Stimulated activated CD4-positive, alpha-beta T cell treated with anti-CD3 and anti-CD28 coated beads, Interleukin-4, amount 100 ng/mL, for 1 hour (primary cell): ENCODE measurements at places on chromosomes 1 and 21.

GRCh38 chr1:59346429-59346828, 49.5 kb downstream of the FGGY start:
- DNase-seq: no peak

GRCh38 chr21:44865561-44866280, 7.8 kb downstream of the PTTG1IP start:
- DNase-seq: no peak

DNA sequence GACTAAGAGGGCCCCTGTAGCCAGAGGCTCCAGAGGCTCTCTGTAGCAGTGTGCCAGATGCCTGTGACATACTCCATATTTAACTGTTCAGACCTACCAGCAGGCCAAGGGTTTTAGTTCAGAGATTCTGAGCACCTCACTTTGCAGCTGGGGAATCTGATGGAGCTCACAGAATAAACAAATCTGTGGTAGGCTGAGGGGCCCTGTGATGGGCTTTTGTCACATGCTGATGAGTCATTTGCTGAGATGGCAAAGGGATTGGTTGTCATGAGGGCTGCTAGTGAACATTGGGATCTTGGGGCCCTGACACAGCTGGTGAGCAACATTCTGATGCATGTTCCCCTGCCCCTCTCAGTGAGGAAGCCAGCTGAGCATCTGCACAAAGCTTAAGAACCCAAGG, 482.2 kb downstream of the CAMTA1 start:
- no peak for DNase-seq

DNA sequence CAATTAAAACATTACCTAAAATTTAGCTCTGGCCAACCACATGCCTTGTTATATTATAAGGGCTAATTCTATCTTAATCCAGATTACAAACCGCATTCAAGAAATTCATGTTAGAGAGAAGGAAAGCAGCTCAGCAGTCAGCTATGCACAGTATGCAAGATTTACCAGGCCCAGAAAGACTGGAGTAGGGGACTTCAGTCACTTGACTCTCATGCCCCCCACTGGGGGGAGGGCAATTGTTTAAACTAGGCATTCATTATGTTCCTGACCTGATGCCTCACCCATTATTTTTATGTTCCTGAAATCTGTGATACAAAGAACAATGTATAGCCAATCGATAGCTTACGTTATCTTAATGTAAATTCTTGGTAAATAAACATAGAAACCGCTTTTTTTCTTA, 96.9 kb downstream of the ZNF644 start:
- DNase-seq: no peak

- DNase-seq: peak; percentile 81
These were observed 61.8 kb upstream of the NBL1 start for GRCh38 chr1:19582318-19582717.

GRCh38 chr1:113422315-113423068, 32.2 kb downstream of the MAGI3 start:
- no peak for DNase-seq

DNA sequence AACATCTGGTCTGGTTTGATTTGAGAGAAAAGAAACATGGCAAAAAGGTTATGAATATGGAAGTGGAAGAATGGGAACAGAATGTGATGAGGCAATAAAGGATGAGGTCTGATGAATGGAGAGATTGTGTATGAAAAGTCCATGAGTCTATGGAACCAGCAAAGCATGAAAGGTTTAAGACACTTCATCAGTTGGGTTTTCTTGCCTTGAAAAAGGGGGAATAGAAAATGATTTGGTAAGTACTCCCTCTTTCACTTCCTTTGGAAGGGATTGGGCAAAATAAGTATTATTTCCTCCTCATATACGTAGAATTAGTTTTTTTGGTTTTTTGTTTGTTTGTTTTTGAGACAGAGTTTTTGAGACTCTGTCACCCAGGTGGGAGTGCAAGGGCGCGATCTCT, 155.8 kb downstream of the TRIM33 start:
- no peak for DNase-seq

GRCh38 chr21:37060296-37060695, 12.6 kb downstream of the PIGP start:
- no peak for DNase-seq

DNA sequence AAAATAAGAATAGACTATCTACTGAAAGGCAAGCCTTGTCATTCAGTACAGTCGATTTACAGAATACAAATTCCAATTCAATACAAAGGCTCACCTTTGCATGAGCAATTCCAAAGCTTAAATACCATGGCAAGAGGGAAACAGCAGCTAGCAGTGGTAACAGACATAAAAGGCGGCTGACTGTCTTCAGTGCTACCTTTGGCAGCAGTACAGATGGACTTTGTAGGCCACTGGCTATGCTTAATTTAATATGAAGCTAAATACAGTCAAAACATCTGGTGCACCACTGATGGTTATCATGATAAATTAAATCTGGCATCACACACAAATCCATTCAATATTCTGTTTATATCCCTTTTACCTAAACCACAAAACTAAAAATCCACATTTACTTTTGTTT, 62.4 kb downstream of the RERE start:
- DNase-seq: no peak

DNA sequence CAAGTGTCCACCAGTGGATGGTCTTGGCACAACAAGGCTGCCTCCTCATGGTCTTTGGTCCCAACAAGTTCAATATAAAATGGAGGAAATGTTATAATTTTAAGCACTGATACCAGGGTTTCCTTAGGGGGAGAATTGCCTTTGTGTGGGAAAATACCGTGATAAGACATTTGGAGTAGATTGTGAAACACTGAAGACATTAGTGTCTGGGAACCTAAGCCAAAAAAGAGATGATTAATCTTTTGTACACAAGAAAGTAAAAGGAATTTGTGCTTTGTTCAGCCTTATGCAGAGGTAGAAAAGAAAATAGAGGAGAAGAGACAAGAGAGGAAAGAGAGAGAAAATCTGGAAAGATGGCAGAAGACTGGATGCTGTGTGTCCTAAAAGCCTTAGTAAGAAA, 36.1 kb downstream of the ST6GALNAC3 start:
- no peak for DNase-seq

- no peak for DNase-seq
These were observed 35.1 kb downstream of the PROX1 start for GRCh38 chr1:214022810-214023425.

GRCh38 chr1:65175171-65176055, 27.4 kb downstream of the AK4 start:
- DNase-seq: no peak

- DNase-seq: no peak
These were observed 28.4 kb downstream of the URB1 start for GRCh38 chr21:32364387-32364786.

- DNase-seq: no peak
These were observed 9.5 kb upstream of the CLIC4 start for GRCh38 chr1:24735509-24736375.

- no peak for DNase-seq
These were observed 103.2 kb upstream of the ZNF644 start for GRCh38 chr1:91124989-91125417.

GRCh38 chr1:67570486-67571143, 114.4 kb upstream of the GADD45A start:
- no peak for DNase-seq

DNA sequence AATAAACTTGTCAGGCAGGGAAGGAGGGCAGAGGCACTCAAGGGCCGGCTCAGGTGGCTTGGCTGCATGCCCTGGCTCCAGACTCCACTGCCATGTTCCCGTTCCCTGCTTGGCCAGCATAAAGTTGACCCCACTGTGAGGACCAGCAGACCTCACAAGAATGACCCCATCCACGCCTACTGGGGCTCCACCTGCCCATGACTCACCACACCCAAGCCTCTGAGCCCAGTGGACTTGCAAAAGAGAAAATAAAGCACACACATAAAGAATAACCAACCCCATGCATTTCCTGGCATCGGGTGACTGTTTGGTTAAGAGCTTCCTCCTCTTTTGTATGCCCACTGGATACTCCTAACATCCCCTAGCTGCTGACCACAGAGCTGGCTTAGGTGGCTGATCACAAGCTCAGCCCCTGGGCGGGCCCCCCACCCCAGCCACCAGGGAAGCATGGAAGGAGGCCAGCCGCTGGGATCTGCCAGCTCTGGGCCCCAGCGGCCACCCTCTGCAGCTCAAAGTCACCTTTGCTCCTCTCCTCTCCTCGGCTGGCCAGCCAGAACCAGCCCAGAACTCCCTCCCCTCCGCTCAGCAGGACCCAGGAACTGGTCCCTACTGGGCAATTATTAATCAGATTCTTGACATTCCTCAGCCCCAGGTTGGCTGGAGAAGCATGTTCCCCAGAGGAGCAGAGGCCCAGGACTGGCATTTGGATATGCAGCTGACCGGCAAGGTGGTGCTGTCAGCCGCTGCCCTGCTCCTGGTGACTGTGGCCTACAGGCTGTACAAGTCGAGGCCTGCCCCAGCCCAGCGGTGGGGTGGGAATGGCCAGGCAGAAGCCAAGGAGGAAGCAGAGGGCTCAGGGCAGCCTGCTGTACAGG, at the start of gene KLHDC7A:
KLHDC7A (plus strand) TSS at position 616 of the 875 bp plus-strand sequence; CDS start at position 668, 52 bp downstream.
- no peak for DNase-seq

- DNase-seq: no peak
These were observed 14.3 kb downstream of the RRP15 start for GRCh38 chr1:218299416-218299815.

GRCh38 chr1:218717575-218717974, 372.4 kb downstream of the TGFB2 start:
- DNase-seq: no peak

GRCh38 chr1:154263465-154264332, 8.7 kb upstream of the HAX1 start:
- DNase-seq: no peak

DNA sequence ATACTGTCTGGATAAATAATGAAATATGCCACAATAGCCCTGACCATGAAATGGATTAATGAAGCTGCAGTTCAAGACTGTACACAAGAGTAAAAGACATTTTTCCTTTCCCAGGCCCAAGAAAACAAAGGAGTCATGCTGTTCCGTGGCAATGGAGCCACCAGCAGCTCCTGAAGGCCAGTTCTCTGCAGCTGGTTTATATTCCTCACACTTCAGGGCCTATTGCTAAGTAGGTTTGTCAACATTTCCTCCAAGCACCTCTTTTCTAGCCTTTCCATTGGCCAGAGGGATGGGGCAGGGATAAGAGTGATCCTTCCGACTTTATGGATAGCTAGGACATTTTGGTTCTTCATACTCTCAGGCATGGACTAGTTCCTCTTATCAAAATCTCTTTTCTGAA, 24.2 kb upstream of the RGL1 start:
- DNase-seq: no peak

DNA sequence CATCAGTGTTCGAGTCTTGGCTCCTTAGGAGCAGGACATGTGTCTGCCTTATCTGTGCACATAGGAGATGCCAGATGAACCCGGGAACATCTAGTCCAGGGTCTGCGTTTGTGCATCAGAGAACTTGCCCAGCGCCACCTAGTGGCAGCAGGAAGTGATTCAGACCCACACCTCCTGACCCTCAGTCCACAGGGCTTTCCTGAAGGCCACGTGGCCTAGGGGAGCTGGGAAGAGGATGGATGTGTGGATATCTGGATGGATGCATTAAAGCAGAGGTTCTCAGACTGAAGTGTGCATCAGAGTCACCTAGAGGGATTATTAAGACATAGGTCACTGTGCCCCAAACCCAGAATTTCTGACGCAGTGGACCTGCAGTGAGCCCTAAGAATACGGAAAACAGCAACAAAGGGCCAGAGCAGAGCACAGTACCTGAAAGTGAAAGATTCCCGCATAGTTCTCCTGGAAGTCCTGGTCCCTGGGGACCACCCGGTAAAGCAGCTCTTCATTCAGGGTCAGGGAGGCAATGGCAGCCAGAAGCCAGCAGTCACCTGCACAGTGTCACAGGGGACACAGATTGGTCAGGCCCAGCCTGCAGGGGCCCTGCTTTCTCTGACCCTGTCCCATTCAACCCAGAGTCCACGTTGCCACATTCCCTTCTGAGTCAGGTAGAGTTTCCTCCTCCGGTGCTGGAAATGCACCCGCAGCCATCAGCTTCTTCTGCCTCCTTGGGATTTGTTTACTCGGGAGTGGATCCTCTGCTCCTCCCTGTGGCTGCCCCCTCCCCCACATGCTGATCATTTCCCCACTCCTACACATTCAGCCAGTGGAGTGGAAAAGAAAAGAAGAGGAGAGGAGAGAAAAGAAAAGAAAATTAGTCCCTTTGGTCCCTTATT, 37.0 kb downstream of the CAPN8 start:
- DNase-seq: peak; percentile 50

- no peak for DNase-seq
These were observed 7.6 kb upstream of the EIF4G3 start for GRCh38 chr1:21184276-21184675.

DNA sequence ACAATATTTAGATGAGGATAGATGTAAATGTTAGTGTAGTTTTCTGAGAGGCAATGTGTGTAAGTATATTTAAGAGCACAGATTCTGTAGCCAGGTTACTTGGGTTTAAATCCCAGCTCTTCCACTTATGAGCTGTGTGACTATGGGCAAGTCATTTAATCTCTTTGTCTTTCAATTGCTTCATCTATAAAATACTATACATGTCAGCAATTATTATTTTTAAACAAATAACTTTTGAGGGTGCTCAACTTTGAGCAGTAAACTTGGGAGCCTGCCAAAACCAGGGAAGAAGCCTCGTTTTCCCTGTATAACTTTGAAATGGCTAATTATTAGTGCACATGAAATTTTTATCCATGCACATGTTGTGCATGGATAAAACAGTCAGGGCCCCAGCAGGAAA, 222.8 kb downstream of the FOXD2 start:
- DNase-seq: no peak

DNA sequence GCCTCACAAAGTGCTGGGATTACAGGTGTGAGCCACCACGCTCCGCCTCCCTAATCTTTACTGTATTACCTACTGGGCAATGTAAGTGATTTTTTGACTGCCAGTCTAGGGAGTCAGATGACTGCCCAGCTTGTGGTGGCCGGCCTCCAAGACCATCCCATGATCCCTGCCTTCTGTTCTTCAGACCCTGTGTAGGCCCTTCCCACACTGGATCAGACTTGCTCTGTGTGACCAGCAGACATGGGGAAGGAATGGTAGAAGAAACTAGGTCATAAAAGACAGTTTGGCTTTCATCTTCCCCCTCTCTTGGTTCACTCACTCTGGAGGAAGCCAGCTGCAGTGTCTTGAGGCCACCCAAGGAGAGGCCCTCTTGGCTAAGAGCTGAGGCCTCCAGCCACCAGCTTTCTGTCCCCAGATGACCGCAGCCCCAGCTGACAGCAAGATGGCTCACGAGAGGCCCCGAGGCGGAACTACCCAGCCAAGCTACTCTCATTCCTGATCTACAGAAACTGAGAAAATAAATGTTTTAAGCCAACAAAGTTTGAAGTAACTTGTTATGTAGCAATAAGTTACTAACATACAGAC, 14.5 kb upstream of the CBR3 start:
- no peak for DNase-seq
